B cell (primary cell): ENCODE measurements at places on chromosomes 7 and 10.

- DNase-seq: no peak
- peaks cover 5% of the 10 kb centered on the region for H3K27me3 ChIP-seq
- H3K4me3 ChIP-seq: no peak overlapping the region
- H3K27ac ChIP-seq: no peak overlapping the region
- H3K4me1 ChIP-seq: no peaks in the 10 kb centered on the region
- no peaks in the 10 kb centered on the region for H3K36me3 ChIP-seq
Observed at GRCh38 chr10:103828107-103828506, 27.3 kb downstream of the SH3PXD2A start.

DNA sequence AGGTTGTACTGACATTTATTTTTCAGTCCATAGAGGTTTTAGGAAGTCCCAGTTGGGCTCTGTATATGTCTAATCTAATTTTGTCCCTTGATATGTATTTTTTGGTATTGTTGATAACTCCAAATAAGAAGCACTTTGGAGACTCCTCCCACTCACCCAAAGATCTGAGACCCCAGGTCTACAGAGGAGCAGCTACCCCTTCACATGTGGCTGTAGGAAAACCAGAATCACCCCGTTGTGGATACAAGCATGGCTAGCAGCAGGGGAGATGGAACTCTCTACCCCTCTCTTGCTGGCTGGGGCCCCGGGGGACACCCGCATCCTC is 9.4 kb downstream of the HHEX start:
- H3K4me3 ChIP-seq: peak overlapping the region; percentile 52
- H3K4me1 ChIP-seq: peaks cover 64% of the 10 kb centered on the region
- peaks cover 16% of the 10 kb centered on the region for H3K36me3 ChIP-seq
- H3K27ac ChIP-seq: peak overlapping the region; percentile 83
- no peak for DNase-seq

DNA sequence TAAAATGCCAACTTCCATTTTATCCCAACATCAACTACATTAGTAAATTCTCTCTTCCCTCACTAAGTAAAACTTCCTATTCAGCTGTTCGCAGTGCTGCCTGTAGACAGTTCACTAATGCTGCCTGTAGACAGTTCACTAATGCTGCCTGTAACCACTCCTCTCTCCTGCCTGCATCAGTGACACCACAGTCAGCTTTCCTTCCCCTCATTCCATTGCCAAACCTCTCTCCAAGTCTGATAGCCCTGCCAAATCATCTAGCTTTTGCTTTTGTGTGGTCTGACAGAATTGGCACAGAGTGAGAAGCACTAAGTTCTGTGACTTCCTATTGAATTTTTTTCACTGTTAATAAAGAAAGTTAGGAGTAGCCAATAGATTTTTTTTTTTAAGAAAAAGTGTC is 43.0 kb upstream of the MACC1 start:
- H3K27me3 ChIP-seq: no peaks in the 10 kb centered on the region
- DNase-seq: no peak
- no peak overlapping the region for H3K4me3 ChIP-seq
- no peaks in the 10 kb centered on the region for H3K36me3 ChIP-seq
- H3K4me1 ChIP-seq: no peaks in the 10 kb centered on the region

GRCh38 chr10:74753442-74754211 is 72.8 kb upstream of the KAT6B start:
- no peak overlapping the region for H3K27ac ChIP-seq
- H3K4me3 ChIP-seq: no peak overlapping the region
- no peaks in the 10 kb centered on the region for H3K27me3 ChIP-seq
- peaks cover 7% of the 10 kb centered on the region for H3K4me1 ChIP-seq
- H3K36me3 ChIP-seq: no peaks in the 10 kb centered on the region
- no peak for DNase-seq

DNA sequence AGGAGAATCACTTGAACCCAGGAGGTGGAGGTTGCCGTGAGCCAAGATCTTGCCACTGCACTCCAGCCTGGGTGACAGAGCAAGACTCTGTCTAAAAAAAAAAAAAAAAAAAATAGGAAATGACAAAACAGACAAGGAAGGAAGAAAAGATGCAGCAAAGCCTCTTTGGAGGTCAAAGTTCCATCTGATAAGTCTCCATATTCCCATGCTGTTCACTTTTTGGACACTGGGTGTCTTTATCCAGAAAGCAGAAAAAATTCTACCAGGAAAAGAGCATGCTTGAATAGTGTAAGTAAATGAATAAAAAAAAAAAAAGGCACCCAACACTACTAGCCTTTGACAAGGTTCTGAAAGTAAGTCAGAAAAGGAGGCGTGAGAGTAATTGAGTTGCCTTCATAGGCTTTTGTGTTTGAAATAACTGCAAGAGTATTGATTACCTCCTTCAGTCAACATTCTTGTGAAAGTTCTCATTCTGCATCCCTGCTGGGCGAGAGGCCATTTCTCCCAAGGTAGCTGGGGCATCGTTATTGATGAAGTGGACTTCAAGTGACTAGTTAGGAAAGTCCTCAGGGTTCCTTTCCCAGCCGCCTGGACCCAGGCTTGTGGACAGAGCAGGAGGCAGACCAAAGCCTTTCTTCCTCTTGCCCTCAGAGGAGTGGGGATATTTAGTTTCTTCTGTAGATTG is 133.3 kb upstream of the KIF5B start:
- no peaks in the 10 kb centered on the region for H3K36me3 ChIP-seq
- H3K4me1 ChIP-seq: peaks cover 4% of the 10 kb centered on the region
- H3K4me3 ChIP-seq: no peak overlapping the region
- DNase-seq: no peak
- no peak overlapping the region for H3K27ac ChIP-seq
- peaks cover under 1% of the 10 kb centered on the region for H3K27me3 ChIP-seq

- H3K36me3 ChIP-seq: no peaks in the 10 kb centered on the region
- H3K27ac ChIP-seq: no peak overlapping the region
- no peaks in the 10 kb centered on the region for H3K4me1 ChIP-seq
- DNase-seq: no peak
Observed at GRCh38 chr10:111200505-111201186, 123.8 kb downstream of the ADRA2A start.

- H3K4me3 ChIP-seq: no peak overlapping the region
- no peak overlapping the region for H3K27ac ChIP-seq
- H3K27me3 ChIP-seq: peaks cover 3% of the 10 kb centered on the region
Observed at GRCh38 chr7:55061726-55062499, 43.1 kb downstream of the EGFR start.

GRCh38 chr10:30505543-30506298 is 71.7 kb downstream of the MAP3K8 start:
- H3K27me3 ChIP-seq: no peaks in the 10 kb centered on the region
- H3K36me3 ChIP-seq: no peaks in the 10 kb centered on the region

- no peak overlapping the region for H3K27ac ChIP-seq
- DNase-seq: no peak
- H3K27me3 ChIP-seq: no peaks in the 10 kb centered on the region
- no peaks in the 10 kb centered on the region for H3K4me1 ChIP-seq
Observed at GRCh38 chr7:17725821-17726220, 214.5 kb downstream of the SNX13 start.

- no peak overlapping the region for H3K4me3 ChIP-seq
- H3K36me3 ChIP-seq: no peaks in the 10 kb centered on the region
- no peaks in the 10 kb centered on the region for H3K27me3 ChIP-seq
- peaks cover 76% of the 10 kb centered on the region for H3K4me1 ChIP-seq
Observed at GRCh38 chr7:47576031-47576865, 5.7 kb downstream of the TNS3 start.

DNA sequence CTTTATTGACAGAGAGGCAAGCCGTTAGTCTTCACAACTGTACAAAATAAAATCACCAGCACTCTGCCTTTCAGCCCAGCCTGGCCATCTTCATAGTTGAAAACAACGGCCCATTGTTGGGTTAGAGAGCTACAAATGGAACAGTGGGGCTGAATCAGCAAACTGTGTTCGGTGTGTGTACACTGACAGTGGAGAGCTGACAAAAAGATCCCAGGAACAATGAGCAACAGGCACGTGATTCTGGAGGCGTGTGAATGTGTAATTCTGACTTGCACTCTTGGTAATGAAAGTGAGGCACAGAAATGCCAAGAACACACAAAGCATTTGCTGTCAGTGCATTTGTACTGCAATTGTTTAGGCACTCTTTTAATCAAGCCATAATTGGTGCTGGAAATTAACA is 303.7 kb downstream of the WDR11 start:
- H3K36me3 ChIP-seq: no peaks in the 10 kb centered on the region
- no peak overlapping the region for H3K27ac ChIP-seq
- H3K27me3 ChIP-seq: no peaks in the 10 kb centered on the region
- H3K4me3 ChIP-seq: no peak overlapping the region
- DNase-seq: no peak

- H3K27me3 ChIP-seq: no peaks in the 10 kb centered on the region
- H3K36me3 ChIP-seq: peaks cover 9% of the 10 kb centered on the region
- no peak for DNase-seq
- no peak overlapping the region for H3K4me3 ChIP-seq
Observed at GRCh38 chr7:129917934-129918333, 34.8 kb downstream of the UBE2H start.

GRCh38 chr7:45865594-45866410 is 7.1 kb downstream of the CCDC201 start:
- no peak for DNase-seq
- H3K27me3 ChIP-seq: peaks cover 7% of the 10 kb centered on the region
- no peak overlapping the region for H3K27ac ChIP-seq

GRCh38 chr7:16989811-16990413 is 108.1 kb upstream of the AGR3 start:
- DNase-seq: no peak
- no peak overlapping the region for H3K4me3 ChIP-seq
- H3K27ac ChIP-seq: no peak overlapping the region
- no peaks in the 10 kb centered on the region for H3K4me1 ChIP-seq

DNA sequence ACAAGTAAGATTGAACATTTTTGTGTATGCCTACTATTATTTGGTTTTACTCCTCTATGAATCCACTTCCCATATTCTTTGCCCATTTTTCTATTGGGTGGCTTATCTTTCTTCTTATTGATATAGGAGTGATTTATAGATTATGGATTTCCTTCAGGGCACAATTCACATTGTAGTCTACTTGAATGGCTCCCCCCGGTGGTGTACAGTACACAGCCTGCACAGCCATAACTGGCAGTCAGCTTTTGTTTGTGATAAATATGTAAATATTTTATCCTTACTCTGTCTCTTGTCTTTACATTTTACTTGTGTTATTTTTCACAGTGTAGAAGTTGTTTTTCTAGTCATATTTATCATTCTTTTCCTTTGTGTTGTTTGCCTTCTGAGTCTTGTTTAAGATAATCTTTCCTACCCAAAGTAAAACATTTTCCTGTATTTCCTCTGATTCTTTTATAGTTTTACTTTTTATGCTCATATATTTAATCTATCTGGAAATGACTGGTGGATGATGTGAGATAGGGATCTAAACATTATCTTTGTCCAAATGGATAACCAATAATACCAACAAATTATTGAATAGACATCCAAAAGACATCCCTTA is 23.9 kb upstream of the CALD1 start:
- no peaks in the 10 kb centered on the region for H3K36me3 ChIP-seq
- no peak for DNase-seq
- H3K4me1 ChIP-seq: no peaks in the 10 kb centered on the region
- no peak overlapping the region for H3K4me3 ChIP-seq

DNA sequence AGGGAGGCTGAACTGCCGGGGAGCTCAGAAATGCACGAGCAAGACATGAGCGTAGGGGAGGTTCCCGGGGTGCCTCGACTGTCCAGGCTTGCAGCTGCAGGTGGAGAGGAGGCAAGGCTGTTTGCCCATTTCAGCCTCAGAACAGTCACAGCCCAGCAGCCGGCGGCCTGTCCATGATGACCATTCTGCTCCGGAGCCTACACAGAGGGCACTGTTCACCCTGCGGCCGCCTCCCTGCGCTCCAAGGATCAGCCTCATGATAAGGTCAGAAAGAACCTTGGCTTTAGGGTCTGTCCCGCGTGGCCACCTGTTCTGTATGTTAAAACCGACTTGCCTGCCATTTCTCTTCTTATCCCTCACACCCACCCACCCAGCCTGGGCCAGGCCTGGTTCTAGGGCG is 21.9 kb upstream of the CFAP46 start:
- H3K4me3 ChIP-seq: no peak overlapping the region
- DNase-seq: no peak
- H3K36me3 ChIP-seq: no peaks in the 10 kb centered on the region
- no peaks in the 10 kb centered on the region for H3K27me3 ChIP-seq
- peaks cover 9% of the 10 kb centered on the region for H3K4me1 ChIP-seq

GRCh38 chr7:117706210-117706609 is 167.0 kb downstream of the CTTNBP2 start:
- no peaks in the 10 kb centered on the region for H3K27me3 ChIP-seq
- H3K4me1 ChIP-seq: no peaks in the 10 kb centered on the region
- H3K36me3 ChIP-seq: no peaks in the 10 kb centered on the region
- no peak overlapping the region for H3K27ac ChIP-seq

- no peak overlapping the region for H3K4me3 ChIP-seq
- no peaks in the 10 kb centered on the region for H3K27me3 ChIP-seq
- no peaks in the 10 kb centered on the region for H3K4me1 ChIP-seq
- no peaks in the 10 kb centered on the region for H3K36me3 ChIP-seq
- no peak for DNase-seq
- H3K27ac ChIP-seq: no peak overlapping the region
Observed at GRCh38 chr7:99232082-99232770, 24.3 kb upstream of the KPNA7 start.

GRCh38 chr7:94532676-94533075 is 23.1 kb downstream of the CASD1 start:
- H3K36me3 ChIP-seq: peaks cover 23% of the 10 kb centered on the region
- H3K4me1 ChIP-seq: no peaks in the 10 kb centered on the region
- no peak overlapping the region for H3K27ac ChIP-seq
- no peak for DNase-seq
- H3K27me3 ChIP-seq: no peaks in the 10 kb centered on the region

GRCh38 chr10:47254611-47255010 is 45.4 kb upstream of the GDF10 start:
- no peak overlapping the region for H3K27ac ChIP-seq
- no peak overlapping the region for H3K4me3 ChIP-seq
- no peak for DNase-seq
- no peaks in the 10 kb centered on the region for H3K36me3 ChIP-seq
